CD4-positive, alpha-beta T cell (primary cell): ENCODE measurements at places on chromosomes 5 and 9.

GRCh38 chr9:8186560-8186959 lies 387.0 kb upstream of the DMAC1 start:
- H3K4me1 ChIP-seq: no peaks in the 10 kb centered on the region
- no peak overlapping the region for H3K4me3 ChIP-seq
- no peak for DNase-seq
- no peaks in the 10 kb centered on the region for H3K27me3 ChIP-seq
- H3K27ac ChIP-seq: no peak overlapping the region

DNA sequence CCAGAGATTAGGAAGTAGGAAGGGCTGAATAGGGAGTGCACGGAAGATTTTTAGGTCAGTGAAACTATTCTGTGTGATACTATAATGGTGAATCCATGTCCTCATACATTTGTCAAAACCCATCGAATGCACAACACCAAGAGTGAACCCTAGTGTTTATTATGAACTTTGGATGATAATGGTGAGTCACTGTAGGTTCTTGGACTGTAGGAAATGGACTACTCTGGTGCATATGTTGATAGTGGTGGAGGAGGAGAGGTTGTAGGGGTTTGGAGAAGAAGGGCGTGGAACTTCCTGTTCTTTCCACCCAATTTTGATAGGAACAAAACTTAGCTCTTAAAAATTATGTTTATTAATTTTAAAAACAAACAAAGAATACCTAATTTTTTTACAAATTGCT lies 14.3 kb downstream of the CTSL start:
- no peak overlapping the region for H3K27ac ChIP-seq
- H3K36me3 ChIP-seq: no peaks in the 10 kb centered on the region
- no peaks in the 10 kb centered on the region for H3K27me3 ChIP-seq
- H3K4me1 ChIP-seq: no peaks in the 10 kb centered on the region
- no peak for DNase-seq

GRCh38 chr9:2210201-2210600 lies 195.1 kb downstream of the SMARCA2 start:
- DNase-seq: no peak
- no peak overlapping the region for H3K27ac ChIP-seq
- no peaks in the 10 kb centered on the region for H3K4me1 ChIP-seq
- H3K36me3 ChIP-seq: no peaks in the 10 kb centered on the region
- H3K4me3 ChIP-seq: no peak overlapping the region
- no peaks in the 10 kb centered on the region for H3K27me3 ChIP-seq

DNA sequence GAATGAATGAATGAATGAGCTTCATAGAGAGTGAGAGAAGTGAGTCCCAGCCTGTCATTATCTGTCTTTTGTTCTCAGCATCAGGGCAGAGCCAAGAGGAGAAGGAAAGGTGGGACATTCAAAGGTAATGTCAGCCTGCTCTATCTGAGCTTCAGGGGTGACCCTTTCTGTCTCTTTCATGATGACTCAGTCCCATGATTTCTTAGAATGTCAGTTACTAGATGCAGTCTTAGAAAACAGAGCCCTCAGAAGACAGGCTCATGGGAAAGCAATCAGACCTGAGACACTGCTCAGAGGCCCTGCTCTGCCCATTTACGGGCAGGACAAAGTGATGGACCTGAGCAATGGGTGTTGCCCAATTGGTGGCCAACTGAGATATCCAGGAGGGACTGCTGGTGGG lies 1.1 kb downstream of the SPATA31D1 start:
- H3K4me3 ChIP-seq: no peak overlapping the region
- no peaks in the 10 kb centered on the region for H3K4me1 ChIP-seq

DNA sequence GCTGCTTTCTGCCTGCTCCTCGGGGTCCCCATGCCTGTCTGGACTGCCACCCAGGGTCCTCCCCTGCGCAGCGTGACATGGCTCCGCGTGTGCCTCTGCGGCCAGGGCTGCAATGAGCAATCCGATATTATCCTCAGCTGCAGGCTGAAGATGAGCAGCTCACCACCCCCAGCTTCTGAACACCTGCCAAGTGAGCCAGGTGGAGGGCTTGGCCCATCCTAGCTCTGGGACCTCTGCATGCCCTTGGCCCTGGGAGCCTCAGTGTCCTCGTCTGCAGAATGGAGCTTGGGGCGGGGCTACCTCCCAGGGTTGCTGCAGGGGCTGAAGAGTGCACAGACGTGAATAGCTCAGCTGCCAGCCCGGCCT lies 4.1 kb upstream of the MYMK start:
- H3K27me3 ChIP-seq: no peaks in the 10 kb centered on the region
- H3K27ac ChIP-seq: no peak overlapping the region
- no peaks in the 10 kb centered on the region for H3K36me3 ChIP-seq
- H3K4me1 ChIP-seq: peaks cover 24% of the 10 kb centered on the region
- DNase-seq: no peak

- H3K27ac ChIP-seq: no peak overlapping the region
- no peak for DNase-seq
- no peaks in the 10 kb centered on the region for H3K4me1 ChIP-seq
- no peak overlapping the region for H3K4me3 ChIP-seq
Measured at GRCh38 chr9:81549500-81550206, 139.7 kb downstream of the TLE1 start.

- H3K4me3 ChIP-seq: no peak overlapping the region
- H3K27ac ChIP-seq: no peak overlapping the region
- DNase-seq: no peak
- H3K27me3 ChIP-seq: no peaks in the 10 kb centered on the region
- no peaks in the 10 kb centered on the region for H3K4me1 ChIP-seq
Measured at GRCh38 chr5:148091991-148092964, 28.5 kb downstream of the SPINK5 start.

DNA sequence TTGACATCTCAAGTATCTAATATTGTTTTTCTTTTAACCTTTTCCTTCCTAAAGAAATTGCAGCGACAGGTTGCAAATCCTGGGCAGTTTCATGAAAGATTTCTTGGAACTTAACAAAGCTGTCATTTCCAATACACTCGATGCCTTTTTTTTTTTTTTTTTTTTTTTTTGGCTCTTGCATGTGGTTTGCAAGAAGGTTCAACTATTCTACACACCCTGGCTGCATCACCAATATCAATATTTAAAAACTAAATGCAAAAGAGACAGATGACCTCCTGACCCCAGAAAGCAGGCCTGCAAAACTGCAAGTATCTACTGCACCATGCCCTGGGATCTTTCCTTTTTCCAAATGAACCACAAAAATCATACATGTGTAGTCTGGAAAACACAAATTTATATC lies 4.4 kb upstream of the NFIB start:
- no peak overlapping the region for H3K4me3 ChIP-seq
- no peak for DNase-seq
- H3K36me3 ChIP-seq: no peaks in the 10 kb centered on the region
- H3K27ac ChIP-seq: no peak overlapping the region

GRCh38 chr9:126975327-126976220 lies 61.0 kb downstream of the RALGPS1 start:
- no peak overlapping the region for H3K27ac ChIP-seq
- no peak overlapping the region for H3K4me3 ChIP-seq
- no peaks in the 10 kb centered on the region for H3K4me1 ChIP-seq
- DNase-seq: no peak
- H3K36me3 ChIP-seq: no peaks in the 10 kb centered on the region

- H3K36me3 ChIP-seq: no peaks in the 10 kb centered on the region
Measured at GRCh38 chr5:33367416-33367815, 73.3 kb upstream of the TARS1 start.

GRCh38 chr5:55694152-55694830 lies 17.8 kb downstream of the SLC38A9 start:
- H3K27me3 ChIP-seq: no peaks in the 10 kb centered on the region
- H3K4me1 ChIP-seq: no peaks in the 10 kb centered on the region
- DNase-seq: peak; percentile 23
- H3K4me3 ChIP-seq: no peak overlapping the region

GRCh38 chr5:157324237-157324636 lies 58.3 kb downstream of the CYFIP2 start:
- H3K27ac ChIP-seq: no peak overlapping the region
- no peaks in the 10 kb centered on the region for H3K27me3 ChIP-seq
- H3K36me3 ChIP-seq: peaks cover 96% of the 10 kb centered on the region
- no peak overlapping the region for H3K4me3 ChIP-seq
- peaks cover 19% of the 10 kb centered on the region for H3K4me1 ChIP-seq

DNA sequence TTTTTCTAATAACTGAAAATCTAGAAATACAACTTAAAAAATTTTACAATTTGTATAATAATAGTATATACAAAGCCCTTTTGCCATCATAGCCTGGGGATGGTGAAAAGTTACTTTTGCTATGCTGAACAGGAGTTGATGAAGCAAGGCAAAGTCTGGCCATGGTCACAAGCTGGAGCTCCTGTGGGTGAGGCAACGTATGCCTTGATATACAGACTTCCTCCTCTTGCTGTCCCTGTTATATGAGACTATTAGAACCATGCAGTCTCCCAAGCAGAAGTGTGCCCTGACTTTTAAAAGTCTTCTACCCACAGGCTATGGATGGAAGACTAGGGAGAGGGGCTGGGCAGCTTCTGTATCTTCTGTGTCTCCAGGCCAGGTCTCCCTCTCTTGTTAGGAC lies 15.7 kb downstream of the FAM151B start:
- no peak overlapping the region for H3K27ac ChIP-seq
- H3K4me3 ChIP-seq: no peak overlapping the region
- no peaks in the 10 kb centered on the region for H3K27me3 ChIP-seq
- H3K4me1 ChIP-seq: no peaks in the 10 kb centered on the region
- H3K36me3 ChIP-seq: no peaks in the 10 kb centered on the region

DNA sequence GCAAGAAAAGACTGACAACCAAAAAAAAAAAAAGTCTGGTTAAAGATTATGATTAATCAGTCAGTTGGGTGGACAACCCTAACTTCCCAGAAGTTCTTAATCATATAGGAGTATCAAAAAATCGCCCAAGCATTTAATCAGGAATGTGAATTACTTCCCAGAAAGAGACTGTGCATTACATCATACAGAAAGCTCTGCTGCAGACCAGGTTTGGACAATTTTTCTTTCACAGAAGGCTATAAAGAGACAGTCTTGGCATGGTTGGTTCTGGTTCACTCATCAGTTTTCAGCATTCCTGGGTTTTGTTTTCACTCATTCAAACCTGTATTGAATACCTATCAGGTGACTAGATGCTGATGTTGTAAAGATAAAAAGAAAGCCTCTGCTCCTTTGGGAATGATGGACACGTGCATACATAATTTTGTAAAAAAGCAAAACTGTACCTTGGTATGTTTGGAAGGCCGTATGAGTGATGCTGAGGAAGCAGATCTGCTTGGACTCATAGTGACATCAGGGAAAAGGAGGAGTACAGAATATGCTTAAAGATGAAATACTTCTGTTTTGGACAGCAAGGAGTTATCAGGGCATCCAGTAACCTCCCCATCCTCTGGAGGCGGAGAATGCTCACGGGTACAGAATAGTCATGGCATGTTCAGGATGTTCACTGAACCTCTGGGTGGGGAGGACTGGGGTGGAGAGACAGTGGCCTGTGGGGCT lies 178.4 kb downstream of the GNA14 start:
- H3K36me3 ChIP-seq: no peaks in the 10 kb centered on the region
- H3K27ac ChIP-seq: no peak overlapping the region
- H3K4me1 ChIP-seq: no peaks in the 10 kb centered on the region
- DNase-seq: no peak

DNA sequence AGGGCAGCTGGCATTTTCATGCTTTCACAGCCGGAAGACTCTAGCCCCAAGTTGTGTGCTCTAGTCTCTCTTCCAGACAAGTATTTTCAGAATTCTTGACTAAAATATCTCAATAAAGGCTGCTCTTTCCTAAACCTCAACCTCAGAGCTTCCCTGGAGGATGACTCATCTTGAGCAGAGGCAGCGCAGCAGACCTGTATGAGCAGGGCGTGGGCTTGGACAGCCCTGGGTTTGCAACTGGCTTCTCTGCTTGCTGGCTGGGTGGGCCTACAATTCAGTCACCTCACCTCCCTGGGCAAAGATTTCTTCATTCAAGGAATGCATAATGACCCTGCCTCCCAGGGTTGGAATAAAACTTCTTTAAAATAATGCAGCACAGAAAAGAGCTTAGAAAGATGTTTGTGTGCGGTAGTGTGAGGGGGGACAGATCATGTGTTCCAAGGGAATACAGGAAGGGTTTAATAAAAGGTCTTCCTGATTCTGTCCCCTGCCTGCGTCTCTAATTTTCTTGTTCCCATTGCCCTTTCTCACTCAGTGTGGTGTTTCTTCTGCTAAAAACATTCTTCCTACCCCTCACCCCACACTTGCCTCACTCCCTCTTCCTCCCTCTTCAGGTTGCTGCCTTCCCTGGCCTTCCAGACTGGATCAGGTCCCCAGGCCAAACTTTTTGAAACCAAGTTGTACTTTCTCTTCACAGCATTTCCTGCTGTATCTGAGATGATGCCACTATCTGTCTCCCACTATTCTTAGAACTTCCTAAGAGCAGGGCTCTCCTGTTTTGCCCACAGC lies 39.4 kb upstream of the MAP1B start:
- no peak for DNase-seq
- no peaks in the 10 kb centered on the region for H3K27me3 ChIP-seq
- H3K27ac ChIP-seq: no peak overlapping the region
- no peaks in the 10 kb centered on the region for H3K4me1 ChIP-seq
- no peaks in the 10 kb centered on the region for H3K36me3 ChIP-seq

GRCh38 chr5:172403189-172403796 lies 51.0 kb downstream of the SH3PXD2B start:
- DNase-seq: no peak
- H3K27me3 ChIP-seq: peaks cover 4% of the 10 kb centered on the region
- no peak overlapping the region for H3K27ac ChIP-seq
- no peaks in the 10 kb centered on the region for H3K4me1 ChIP-seq
- no peaks in the 10 kb centered on the region for H3K36me3 ChIP-seq

GRCh38 chr5:37533851-37534250 lies 154.7 kb downstream of the WDR70 start:
- H3K27me3 ChIP-seq: no peaks in the 10 kb centered on the region
- H3K36me3 ChIP-seq: no peaks in the 10 kb centered on the region
- no peak overlapping the region for H3K27ac ChIP-seq
- no peak for DNase-seq
